ENCODE measurements at places on chromosomes 11 and 22.
A peak's percentile ranks its signal among the peaks of the same experiment; 100 is the strongest.

- DNase-seq = no peak
These were observed at the start of gene TEX54 for GRCh38 chr11:62832336-62833234. TSS of gene TEX54 (minus strand) at chr11:62832841.

GRCh38 chr11:119207415-119207960 lies 1.3 kb downstream of the CBL start:
- DNase-seq = no peak

GRCh38 chr11:38460896-38461295 lies 1862.9 kb upstream of the RAG2 start:
- DNase-seq = peak; percentile 11

- no peak for DNase-seq
These were observed 21.3 kb downstream of the PHF21A start for GRCh38 chr11:46099963-46100316.

GRCh38 chr22:50040717-50041116 lies 17.4 kb downstream of the TTLL8 start:
- no peak for DNase-seq

- no peak for DNase-seq
These were observed 55.7 kb upstream of the CLDN5 start for GRCh38 chr22:19579880-19580279.

DNA sequence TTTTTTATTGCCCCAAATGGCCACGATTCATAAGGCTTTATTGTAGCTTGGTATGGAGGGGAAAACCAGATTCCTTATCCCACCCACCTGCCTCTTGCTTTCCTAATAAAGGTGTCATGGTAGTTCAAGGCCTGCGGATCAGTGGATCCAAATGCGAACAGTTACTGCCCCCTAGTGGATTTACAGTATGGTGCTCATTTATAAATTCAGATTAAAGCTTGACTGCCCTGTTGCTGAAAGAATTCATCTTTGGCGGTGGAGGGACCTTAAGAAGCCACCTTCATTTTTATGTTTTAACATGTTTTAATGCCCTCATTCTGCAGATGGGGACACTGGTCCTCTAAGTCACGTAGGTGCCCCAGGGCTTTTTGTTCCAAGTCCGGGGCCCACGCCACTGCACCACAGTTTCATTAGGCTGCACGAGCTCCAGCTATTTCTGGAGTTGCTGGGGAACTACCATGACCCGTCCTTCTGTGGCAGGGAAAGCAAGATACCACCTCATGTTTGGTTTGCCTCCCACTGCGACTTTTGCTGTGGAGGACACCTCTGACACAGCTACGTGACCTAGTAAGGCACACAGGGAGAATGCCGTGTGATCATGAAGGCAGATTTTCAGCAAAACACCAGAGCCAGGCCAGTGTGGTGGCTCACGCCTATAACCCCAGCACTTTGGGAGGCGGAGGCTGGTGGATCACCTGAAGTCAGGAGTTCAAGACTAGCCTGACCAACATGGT lies 15.6 kb upstream of the INCENP start:
- no peak for DNase-seq

DNA sequence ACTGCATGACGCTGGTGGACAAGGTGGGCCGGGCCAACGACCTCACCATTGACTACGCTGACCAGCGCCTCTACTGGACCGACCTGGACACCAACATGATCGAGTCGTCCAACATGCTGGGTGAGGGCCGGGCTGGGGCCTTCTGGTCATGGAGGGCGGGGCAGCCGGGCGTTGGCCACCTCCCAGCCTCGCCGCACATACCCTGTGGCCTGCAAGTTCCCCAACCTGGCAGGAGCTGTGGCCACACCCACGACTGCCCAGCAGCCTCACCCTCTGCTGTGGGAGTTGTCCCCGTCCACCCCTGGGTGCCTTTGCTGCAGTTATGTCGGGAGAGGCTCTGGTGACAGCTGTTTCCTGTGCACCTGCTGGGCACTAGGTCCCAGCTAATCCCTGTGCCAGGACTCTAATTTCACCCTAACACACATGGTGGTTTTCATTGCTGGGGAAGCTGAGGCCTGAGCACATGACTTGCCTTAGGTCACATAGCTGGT lies 49.0 kb upstream of the PPP6R3 start:
- no peak for DNase-seq

GRCh38 chr11:27279460-27279859 lies 83.6 kb downstream of the CCDC34 start:
- DNase-seq = no peak

DNA sequence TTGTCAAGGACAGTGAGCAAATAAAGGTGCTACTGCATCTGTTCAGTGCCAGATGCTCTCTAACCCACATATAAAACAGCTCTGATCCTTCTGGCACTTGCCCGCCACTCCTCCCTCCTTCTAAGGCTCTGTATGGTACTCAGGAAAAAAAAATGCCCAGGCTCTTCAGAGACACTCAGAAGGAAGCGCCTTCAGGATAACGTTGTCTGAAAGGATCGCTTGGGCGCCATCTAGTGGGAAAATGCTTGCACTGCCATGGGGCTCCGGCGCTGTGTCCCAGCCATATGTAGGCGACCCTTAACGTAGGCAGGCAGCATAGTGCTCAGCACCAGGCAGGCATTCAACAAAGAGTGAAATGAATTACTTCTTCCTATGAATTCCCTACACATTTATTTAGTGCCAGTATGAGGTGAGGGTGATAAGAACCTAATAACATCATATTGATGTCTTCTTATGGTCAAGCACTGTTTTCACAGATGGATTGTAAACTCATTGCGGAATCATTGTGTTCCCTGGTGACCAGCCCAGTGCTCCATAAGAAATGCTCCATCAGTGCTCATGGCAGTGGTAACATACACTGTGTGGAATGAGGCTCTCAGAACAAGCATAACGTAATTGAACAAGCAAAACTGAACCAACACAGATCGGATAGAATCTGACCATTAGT lies 39.6 kb downstream of the PAMR1 start:
- DNase-seq = no peak

DNA sequence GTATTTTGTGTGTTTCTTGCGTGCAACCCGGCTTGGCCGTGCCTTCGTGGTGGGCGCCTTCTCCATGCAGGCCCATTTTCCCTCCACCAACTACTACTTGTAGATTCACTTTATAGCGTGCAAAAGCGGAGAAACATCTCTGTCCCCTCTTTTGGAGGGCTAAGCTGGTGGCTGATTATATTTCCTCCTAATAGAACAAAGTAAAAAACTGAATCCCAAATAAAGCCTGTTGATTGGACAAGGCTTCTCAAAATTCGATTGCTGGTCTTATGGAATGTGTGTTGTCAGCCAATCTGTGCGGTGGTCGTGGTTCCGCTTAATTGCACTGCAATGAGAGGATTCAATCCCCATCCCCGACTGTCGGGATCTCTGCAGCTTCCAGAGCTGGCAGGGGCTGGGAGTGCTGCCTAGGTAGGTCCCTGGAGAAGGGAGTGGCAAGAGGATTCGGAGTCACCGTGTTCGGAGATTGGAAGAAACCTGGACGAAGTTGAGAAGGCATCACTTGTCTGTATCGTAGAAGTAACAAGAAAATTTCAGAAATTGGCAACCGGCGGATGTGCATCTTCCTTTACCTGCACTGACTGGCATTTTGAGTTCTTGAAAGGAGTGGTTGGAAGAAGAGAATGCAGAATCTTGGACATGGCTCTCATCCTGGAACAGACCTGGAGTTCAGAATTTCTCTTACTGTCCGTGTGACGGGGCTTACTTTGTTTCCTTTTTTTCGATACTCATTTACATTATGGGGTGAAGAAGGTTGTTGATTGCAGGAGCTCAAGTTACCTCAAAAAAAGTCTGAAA lies 1.1 kb downstream of the HMGXB4 start:
- DNase-seq = peak; percentile 6

GRCh38 chr22:19862619-19863246 lies 8.1 kb upstream of the GNB1L start:
- DNase-seq = no peak

GRCh38 chr11:1049071-1049405 lies 12.5 kb upstream of the MUC6 start:
- DNase-seq = no peak

- no peak for DNase-seq
These were observed 3.5 kb downstream of the KRTAP5-10 start for GRCh38 chr11:71568704-71569349.

All from NCI-H1048 (cell line).